ENCODE measurements at places on chromosomes 7 and 10.

GRCh38 chr10:129411393-129411705 lies 55.7 kb upstream of the MGMT start:
- DNase-seq, result no peak

GRCh38 chr10:8766899-8767298 lies 712.4 kb downstream of the GATA3 start:
- no peak for DNase-seq

- no peak for DNase-seq
Observed at GRCh38 chr10:69223028-69223342, 2.9 kb downstream of the HKDC1 start.

- DNase-seq, result peak; percentile 16
Observed at GRCh38 chr10:70985824-70986622, 97.7 kb upstream of the PCBD1 start.
